ENCODE measurements at places on chromosomes 5 and 9.

GRCh38 chr5:133925269-133925668, 43.2 kb downstream of the C5orf15 start:
- DNase-seq: no peak

DNA sequence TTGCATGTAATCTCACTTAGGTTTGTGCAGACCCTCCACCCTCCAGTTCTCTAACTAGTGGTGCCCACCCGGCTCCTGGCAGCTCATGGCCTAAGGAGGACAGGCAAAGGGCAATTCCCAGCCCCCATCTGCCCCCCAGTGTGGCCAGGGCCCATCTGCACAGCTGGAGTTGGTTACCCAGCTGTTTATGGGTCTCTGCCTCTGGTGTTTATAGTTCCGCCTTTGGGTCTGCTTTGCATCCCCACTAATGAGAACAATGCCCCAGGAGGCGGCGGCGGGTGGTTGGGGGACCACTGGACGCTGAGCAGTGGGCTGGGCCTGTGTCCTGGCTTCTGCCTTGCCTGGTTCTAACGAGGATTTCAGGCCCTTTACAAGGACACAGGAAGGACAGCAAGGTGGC, 62.4 kb downstream of the NDST1 start:
- no peak for DNase-seq

DNA sequence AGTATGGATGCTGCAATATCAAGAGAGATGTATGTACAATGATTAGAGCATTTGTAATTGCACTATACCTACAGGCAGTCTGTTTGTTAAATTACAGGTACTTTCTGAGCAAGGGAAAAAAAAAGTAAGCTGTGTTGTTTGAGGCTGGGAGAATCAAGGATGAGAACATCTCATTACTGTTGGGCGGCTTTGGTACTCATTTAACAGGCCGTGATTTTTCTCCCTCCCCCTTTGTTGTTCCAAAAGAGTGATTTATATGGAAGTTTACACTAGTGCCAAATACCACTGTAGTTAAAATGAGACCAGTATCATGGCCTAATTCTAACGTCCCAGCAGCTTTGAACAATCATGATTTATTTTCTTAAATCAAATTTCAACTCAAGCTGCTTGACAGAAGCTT, 71.2 kb upstream of the GNA14 start:
- no peak for DNase-seq

DNA sequence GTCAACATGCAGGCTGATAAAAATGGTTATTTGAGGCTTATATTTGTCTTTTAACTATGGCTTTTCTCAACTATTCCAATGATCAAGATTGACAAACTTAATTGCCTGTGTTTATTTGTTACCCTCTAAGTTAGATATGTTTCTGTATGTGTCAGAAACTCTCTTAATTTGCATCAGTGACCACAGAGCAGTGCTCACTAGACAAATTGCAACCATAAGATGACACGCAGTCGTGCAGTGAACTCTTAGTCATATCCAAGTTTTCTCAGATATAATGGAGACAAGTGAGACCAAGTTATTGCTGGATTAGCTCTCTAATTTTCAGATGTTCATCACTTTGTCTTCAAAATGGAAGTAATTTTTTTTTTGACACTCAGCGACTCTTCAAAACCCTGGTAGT, 342.2 kb upstream of the RFX3 start:
- no peak for DNase-seq

- DNase-seq: no peak
Measured at GRCh38 chr9:83572524-83572923, 34.3 kb upstream of the FRMD3 start.

DNA sequence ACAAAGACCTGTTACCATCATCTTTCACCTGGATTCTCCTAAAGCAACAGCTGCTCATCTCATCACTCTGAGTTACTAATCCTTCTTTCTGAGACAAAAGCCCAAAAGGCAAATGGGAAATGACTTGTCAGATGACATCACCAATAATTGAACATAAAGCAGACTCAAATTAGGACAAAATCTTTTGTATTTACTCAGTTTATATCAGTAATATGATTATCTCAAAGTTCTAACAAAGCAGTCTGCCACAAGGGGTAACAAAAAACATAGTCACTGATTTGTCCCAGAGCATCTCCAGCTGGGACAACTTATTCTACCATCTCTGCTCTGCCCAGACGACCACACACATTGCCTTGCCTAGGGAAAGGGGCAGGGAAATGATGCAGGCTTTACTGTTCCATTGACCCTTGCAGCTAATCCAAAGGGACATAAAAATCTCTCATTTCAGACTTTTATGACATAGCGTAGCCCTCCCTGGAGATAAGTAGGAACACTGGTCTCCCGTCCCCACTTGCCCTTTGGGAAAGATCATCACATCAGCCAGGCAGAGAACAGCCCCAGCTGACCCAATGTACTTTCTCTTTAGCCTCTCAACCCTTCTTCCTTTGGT, 249.5 kb upstream of the PTGER4 start:
- DNase-seq: no peak

- no peak for DNase-seq
Measured at GRCh38 chr5:76408104-76408654, 5.1 kb downstream of the IQGAP2 start.

Data from NCI-H1694 (cell line).